ENCODE measurements at places on chromosomes 1 and 21.

DNA sequence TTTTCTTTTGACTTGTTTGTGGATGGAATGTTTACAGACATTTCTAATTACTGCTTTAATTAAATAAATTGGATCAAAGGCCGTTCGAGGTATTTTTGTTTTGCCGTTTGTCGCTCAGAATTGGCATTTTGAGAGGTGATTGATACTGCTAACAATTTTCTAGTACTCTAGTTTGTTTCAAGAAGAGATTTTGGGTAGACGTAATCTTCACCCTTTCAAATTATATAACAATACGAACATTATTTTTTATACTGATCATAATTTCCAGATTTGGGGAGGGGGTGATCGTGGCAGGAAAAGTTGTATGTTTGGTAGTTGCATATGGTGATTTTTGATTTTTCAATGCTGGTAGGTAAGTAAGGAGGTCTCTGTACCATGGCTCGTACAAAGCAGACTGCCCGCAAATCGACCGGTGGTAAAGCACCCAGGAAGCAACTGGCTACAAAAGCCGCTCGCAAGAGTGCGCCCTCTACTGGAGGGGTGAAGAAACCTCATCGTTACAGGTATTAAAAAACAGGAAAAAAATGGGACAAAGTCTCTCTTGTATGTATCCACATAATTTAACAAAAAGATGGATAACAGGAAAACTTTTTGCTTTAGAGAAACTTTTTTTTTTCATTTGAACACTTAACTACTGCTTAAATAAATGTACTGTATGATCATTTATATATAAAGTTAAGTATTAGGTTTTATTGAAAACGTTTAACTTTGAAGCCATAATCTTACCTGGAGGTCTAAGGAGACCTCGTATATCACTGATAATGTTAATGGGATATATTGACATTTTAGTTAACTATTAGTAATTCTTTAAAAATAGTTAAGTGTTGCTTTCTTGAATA lies 1.7 kb downstream of the H3-3A start:
- no peak for DNase-seq

GRCh38 chr1:25748531-25749205 lies 51.3 kb upstream of the SELENON start:
- DNase-seq = no peak

- DNase-seq = no peak
Measured at GRCh38 chr1:1437904-1438376, 2.5 kb downstream of the VWA1 start.

DNA sequence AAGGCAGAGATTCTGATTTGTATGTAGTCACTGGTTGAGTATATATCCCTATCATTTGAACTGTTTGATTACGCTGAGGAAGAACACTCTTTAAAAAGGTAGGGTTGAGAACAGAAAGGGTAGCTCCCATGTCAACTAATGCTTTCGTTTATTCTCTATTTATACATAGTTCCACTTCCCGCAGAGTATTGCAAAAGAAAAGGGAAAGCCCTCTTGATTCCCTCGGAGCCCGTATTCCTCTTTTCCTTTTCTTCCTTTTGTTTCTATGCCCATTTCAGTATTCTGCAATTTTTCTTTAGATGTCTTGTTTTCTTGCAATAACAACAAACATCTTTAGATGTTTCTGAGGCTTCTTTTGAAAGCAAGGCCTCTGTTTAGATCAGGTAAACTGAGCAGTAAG lies 78.2 kb downstream of the DNTTIP2 start:
- DNase-seq = no peak

- no peak for DNase-seq
Measured at GRCh38 chr1:33902486-33903209, 38.8 kb downstream of the HMGB4 start.

DNA sequence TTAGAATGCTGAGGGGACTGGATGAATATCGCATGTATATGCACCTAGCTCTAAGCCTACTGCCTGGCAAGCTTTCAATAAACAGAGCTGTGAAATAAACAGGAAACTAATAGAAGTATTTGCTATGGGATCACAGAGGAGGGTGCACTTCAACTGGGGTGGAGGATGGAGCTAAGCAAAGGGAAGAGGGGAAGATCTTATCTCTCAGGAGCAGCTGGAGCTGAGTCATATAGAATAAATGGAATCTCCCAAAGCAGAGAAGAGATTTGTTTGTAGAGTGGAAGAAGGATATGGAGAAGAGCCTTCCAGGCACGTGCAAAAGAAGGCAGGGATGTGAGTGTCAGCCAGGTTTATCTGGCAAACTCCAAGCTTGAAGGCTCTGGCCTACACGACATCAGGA lies 17.0 kb upstream of the KCNA10 start:
- DNase-seq = no peak

- no peak for DNase-seq
Measured at GRCh38 chr1:230112782-230113181, 45.7 kb downstream of the GALNT2 start.

- no peak for DNase-seq
Measured at GRCh38 chr1:96554364-96554763, 167.2 kb upstream of the PTBP2 start.

DNA sequence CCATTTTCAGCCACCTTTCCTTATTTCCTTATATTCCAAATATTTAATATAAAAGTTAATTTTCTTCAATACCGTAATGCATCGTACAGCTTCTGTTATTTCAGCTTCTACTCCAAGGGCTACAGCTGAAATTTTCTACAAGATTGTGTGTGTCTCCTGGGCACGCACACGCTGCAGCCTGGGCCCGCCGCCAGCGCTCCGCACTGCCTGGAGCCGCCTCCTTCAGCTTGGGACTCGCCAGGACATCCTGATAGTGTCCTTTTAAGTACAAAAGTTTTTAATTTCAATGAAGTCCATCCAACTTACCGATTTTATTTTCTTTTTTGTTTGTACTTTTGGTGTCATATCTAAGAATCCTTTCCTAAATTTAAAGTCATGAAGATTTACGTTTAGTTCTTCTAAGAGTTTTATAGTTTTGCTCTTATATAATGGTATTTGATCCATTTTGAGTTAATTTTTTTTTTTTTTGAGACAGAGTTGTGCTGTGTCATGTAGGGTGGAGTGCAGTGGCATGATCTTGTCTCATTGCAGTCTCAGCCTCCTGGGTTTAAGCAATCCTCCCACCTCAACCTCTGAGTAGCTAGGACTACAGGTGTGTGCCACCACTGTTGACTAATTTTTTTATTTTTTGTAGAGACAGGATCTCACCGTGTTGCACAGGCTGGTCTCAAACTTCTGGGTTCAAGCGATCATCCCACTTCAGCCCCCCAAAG lies 82.8 kb downstream of the AXDND1 start:
- no peak for DNase-seq

- no peak for DNase-seq
Measured at GRCh38 chr1:7495962-7496361, 275.1 kb upstream of the VAMP3 start.

DNA sequence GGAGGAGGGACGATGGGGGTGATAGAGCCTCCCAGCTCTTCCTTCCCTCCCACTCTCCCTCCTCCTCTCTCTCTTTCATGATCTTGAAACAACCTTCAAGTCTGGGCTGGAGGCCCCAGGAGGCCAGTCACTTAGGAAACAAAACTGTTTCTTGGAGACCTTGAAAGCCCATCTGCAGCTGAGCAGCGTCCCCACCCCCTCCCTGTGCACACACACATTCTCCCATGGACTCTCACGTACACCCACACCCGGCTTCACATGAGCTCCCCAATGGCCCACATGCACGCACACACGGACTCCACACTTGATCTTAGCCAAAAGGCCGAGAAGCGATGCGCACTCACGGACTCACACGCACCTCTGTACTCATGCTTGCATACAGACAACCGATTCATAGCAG lies 3.2 kb upstream of the ATP1A2 start:
- no peak for DNase-seq

DNA sequence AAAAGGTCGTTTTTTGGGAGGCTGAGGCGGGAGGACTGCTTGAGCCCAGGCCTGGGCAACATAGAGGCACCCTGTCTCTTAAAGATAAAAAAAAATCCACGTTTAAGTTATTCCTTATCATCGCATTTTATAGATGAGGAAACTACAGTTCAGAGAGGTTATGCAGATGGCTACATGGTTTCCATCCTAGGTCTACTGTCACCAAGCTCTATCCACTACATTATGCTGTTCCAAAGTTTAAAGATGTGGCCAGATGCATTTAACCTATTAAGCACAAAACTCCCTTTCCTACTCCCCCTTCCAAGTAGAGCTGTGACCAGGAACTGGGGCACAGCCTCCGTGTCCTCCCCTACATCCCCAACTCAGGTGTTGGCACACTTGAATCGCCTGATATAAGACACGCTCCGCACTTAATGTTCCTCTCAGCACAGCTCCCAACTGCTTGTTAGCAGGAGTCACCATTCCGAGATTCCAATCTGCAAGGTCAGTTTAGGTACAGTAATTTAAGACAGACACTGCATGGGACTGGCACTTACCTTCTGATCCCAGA lies 1.3 kb downstream of the TAF5L start:
- DNase-seq = no peak

GRCh38 chr1:194026422-194026821 lies 840.0 kb upstream of the B3GALT2 start:
- no peak for DNase-seq

GRCh38 chr1:43509740-43510375 lies 20.8 kb upstream of the PTPRF start:
- DNase-seq = no peak

DNA sequence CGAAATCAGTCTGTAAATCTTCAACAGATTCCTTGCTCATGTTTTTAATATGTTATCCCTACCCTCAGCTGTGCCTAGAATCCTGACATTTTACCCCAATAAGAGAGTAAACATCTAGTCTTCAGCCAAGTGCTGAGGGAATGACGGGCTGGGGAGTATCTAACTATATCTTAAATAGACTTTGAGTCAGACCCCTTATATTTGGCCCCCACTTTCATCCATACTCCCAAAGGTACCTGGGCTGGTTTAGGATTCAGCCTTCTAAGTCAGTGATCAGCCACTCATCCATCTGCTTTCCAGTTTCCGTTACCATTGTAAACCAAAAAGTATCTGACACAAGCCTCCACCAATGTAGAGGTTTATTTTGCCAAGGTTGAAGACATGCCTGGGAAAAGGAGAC lies 36.1 kb upstream of the CNIH3 start:
- no peak for DNase-seq

DNA sequence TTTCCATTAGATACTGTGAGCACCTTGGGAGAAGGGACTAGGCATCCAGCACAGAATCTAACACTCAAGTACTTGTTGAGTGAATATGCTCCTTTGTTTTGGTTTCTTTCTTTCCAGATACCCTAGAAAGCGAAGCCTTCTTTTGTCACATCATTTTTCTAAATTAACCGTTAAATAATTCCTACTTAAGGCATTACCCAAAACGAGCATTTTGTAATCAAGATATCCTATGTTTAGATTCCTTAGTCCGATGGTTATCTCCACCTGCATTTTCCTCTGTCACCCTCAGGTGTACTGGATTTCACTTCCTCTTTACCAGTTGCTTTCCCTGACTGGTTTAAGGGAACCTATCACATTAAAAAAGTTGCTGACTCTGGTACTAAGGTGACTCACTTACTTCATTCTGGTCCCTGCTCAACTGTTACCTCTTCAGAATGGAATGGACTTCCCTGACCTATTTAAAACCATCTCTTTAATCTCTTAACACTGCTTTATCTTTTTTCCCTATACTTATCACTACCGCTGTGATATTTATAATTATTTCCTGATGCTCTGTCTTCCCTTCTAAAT lies 3.2 kb downstream of the B3GALNT2 start:
- no peak for DNase-seq

DNA sequence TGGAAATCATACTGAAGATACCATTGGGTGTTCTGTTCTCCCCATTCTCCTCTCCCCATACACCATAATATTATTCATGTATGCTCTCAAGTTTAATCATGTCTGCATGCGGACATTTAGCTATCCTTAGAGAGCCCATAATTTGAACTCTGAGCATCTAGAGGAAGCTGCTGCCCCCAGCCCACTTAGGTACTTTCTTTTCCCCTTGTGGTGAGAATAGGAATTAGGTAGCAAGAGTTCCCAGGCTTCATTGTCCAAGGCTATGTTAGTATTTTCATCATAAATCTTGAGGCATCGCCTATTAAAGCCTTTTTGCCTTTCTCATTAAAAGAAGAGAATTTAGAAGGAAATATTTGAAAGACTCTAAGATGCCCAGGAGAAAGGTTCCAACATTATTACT lies 96.3 kb downstream of the ROR1 start:
- DNase-seq = no peak

DNA sequence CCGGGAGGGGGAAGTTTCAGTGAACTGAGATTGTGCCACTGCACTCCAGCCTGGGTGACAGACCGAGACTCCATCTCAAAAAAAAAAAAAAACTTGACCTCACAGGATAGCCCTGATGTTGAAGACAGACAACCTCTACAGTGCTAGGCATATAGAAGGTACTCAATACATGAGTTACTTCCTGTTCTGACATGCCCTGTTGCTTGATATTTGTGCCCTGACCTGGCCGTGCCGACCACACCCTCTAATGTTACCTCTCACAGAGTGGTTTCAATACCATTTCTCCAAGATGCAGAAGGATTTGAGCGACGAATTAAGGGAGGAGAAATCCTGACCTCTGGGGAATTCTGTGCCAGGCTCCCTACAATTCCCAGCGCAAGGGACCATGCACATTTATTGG lies 5.2 kb downstream of the PTAFR start:
- DNase-seq = no peak

GRCh38 chr1:56168176-56168575 lies 411.2 kb downstream of the PLPP3 start:
- DNase-seq = no peak

- DNase-seq = peak; percentile 56
Measured at GRCh38 chr1:150464422-150464826, 22.8 kb upstream of the TARS2 start.

DNA sequence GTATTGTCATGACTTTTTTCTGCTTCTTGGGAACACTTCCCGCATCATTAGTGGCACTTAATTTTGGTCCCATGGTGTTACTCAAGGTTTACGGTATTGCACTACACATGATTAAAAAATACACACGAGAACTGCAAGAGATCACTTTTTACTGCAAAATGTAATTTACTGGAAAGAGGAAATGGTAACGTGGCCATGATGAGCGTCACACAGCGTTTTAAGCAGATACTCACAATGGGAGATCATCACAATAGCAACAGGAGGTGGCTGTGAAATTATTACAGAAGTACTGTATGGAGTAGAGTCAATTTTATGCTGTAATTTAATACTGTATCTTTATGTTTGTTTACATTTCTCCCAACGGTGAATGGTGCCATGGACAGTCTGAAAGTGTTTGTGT lies 1510.3 kb downstream of the AMY1C start:
- no peak for DNase-seq

DNA sequence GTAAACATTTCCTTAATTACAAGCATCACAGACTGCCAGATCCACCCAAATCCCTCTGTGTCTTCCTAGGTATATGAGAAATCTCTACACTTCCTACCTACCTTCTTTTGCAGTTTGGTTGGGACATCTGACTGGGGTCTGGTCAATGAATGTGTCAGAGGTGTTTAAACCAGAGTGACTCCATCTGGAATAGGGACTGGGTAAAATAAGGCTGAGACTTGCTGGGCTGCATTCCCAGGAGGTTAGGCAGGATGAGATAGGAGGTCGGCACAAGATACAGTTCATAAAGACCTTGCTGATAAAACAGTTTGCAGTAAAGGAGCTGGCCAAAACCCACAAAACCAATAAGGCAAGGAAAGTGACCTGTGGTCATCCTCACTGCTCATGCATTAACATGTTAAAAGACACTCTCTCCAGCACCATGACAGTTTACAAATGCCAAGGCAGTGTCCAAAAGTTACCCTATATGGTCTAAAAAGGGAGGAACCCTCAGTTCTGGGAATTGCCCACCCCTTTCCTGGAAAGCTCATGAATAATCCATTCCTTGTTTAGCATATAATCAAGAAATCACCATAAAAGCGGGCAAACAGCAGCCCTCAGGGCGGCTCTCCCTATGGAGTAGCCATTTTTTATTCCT lies 87.4 kb upstream of the BACE2 start:
- no peak for DNase-seq

Measured in activated CD8-positive, alpha-beta memory T cell treated with anti-CD3 and anti-CD28 coated beads for 4 hours (primary cell).